Activated CD4-positive, alpha-beta memory T cell treated with anti-CD3 and anti-CD28 coated beads for 36 hours (primary cell): ENCODE measurements at places on chromosomes 3 and 15. TPM values are rescaled to one million over a fixed set of nuclear protein-coding genes. Genes with fewer than 3 reads are reported as not detected.
A peak's percentile ranks its signal among the peaks of the same experiment; 100 is the strongest.

CHST14 gene
- 8.2 TPM for total RNA-seq

TAMM41 gene
- total RNA-seq, result 25.6 TPM

KBTBD8 gene
- 13.5 TPM for total RNA-seq

HACL1 gene
- total RNA-seq, result 29.9 TPM

TMEM212 gene
- total RNA-seq, result not detected

- H3K4me3 ChIP-seq, result peak overlapping the region; percentile 45
- H3K27ac ChIP-seq, result peak overlapping the region; percentile 69
- no peaks in the 10 kb centered on the region for H3K4me1 ChIP-seq
- no peaks in the 10 kb centered on the region for H3K36me3 ChIP-seq
Observed at GRCh38 chr3:196694941-196695848, 16.9 kb downstream of the CEP19 start.

DNA sequence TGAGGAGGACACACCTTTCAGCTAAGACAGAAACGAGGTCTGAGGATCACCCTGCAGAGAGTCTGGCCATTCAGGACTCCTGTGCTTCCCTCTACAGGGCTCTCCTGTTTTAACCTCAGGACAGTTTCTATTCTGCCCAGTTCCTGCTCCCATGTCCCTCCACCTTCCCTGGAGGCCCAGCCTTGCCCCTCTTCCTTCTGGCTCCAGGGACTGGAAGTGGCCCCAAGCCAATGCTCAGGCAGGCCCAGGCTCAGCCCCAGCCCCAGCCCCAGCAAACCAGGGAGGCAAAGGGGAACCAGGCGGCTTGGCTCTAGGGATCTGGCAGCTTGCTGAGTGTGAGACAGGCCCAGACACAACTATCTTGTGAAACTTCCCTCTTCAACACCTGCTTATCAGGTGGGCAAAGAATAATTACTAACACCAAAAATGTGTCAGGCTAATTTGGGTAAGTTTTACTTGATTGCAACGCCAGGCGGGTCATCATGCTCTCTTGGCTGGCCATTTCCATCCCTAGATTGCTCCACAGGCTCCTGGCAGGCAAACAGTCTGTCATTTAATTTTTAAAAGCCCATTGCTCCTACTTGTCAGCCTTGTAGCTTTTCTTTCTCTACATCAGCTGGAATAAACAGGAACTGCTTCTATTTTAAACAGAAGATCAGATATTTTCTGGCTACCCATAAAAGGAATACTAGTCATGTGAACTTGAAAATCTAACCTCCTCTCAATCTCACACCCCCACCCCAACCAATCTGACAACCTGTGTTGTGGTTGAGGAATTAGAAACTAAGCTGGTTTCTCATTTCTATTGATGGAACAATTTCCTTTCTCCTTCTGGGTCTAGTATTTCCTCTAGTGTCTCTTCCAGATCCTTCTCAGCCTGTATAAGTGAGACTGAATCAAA is 33.5 kb downstream of the UPK1B start:
- peaks cover 22% of the 10 kb centered on the region for H3K4me1 ChIP-seq
- peaks cover 20% of the 10 kb centered on the region for H3K36me3 ChIP-seq
- H3K27ac ChIP-seq, result no peak overlapping the region
- H3K4me3 ChIP-seq, result no peak overlapping the region
- H3K27me3 ChIP-seq, result no peaks in the 10 kb centered on the region
- DNase-seq, result no peak

DNA sequence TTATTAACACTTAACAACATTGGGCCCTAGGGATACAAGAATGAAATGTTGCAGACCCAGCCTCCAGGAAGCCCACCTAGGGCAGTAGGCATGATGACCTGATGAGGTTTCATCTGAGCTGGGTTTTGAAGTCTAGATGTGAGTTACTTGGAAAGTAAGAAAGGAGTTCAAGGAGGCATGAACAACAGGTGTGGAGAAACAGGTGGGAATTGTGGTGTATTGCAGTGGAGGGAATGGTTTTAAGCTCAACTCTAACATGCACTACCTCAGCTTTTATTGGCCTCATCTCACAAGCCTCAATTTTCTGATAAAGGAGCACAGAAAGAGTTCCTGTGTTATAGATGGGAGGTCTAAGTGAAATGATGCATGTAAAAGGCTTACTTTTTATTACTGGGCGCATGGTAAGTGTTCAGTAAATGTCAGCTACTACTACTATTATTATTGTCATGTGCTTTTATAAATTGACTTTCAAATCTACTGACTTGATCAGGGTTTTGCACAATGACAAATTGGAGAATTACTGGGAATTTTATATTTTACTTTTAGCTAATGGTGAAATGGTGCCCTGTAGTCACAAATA is 19.3 kb downstream of the SCAANT1 start:
- no peaks in the 10 kb centered on the region for H3K27me3 ChIP-seq
- peaks cover 42% of the 10 kb centered on the region for H3K4me1 ChIP-seq
- DNase-seq, result no peak
- no peak overlapping the region for H3K4me3 ChIP-seq
- H3K36me3 ChIP-seq, result peaks cover 3% of the 10 kb centered on the region

DNA sequence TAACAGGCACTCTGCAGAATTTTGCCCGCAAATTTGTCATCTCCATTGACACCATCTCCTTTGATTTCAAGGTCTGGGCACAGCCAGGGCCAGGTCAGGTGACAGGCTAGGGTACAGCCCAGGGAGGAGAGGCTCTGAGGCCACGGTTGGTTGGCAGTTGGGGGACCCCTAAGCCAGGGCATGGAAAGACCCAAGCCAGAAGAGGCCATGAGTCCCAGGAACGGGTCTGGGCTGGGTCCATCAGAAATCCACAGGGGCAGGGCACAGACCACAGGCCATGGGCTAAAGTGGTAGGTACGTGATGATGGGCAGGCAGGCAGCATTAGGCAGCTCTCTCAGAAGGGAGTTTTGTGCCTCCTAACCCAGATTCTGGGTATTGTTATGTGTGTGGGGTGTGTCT is 45.8 kb downstream of the SEMA3G start:
- H3K36me3 ChIP-seq, result peaks cover 10% of the 10 kb centered on the region
- no peaks in the 10 kb centered on the region for H3K4me1 ChIP-seq
- no peak overlapping the region for H3K27ac ChIP-seq
- no peak for DNase-seq
- H3K4me3 ChIP-seq, result no peak overlapping the region

DNA sequence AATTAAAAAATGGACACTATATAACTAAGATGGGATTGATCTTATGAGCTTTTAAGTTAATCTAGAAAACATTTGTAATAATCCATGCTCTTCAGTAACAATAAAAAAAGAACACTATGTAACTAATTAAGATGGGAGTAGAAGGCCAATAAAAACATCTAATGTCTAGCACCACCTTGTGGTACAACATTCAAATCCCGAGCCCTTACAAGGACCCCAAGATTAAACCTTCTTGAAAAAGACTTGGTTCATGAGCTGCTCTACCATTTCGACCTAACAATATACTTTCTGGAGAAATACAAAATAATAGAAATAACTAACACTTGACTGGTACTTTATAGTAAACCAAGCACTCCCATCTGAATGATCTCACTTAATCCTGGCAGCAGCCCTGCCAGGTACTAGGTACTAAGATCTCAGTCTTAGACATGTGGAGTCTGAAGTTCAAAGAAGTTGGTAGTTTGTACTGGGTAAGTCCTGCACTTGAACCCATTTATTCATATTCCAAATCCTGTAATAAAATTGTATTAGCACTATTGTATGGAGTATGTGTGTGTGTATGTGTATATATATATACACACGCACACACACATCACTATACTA is 21.8 kb downstream of the METTL6 start:
- peaks cover 4% of the 10 kb centered on the region for H3K36me3 ChIP-seq
- H3K27ac ChIP-seq, result no peak overlapping the region
- H3K27me3 ChIP-seq, result no peaks in the 10 kb centered on the region
- DNase-seq, result no peak

- no peak overlapping the region for H3K4me3 ChIP-seq
- H3K36me3 ChIP-seq, result no peaks in the 10 kb centered on the region
- no peaks in the 10 kb centered on the region for H3K27me3 ChIP-seq
Observed at GRCh38 chr3:49602877-49603411, 48.7 kb downstream of the BSN start.

DNA sequence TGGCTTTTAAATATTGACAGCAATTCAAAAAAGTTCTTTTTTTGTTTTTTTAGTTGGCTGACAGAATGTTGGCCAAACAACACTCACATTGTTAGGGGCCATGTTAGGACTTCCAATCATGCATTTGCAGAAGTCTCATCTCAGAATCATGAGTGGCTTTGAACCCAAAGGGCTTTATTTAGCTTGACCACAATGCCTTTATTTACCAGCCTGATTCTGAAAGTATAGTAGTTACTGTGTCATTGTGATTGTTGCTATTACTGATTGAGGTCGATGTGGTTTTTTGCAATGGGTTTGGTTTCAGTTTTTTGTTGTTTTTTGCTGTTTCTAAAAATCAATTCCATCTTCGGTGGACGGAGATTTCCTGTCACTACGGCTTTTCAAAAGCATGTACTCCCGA is 7.2 kb downstream of the GLDN start:
- DNase-seq, result no peak
- H3K27me3 ChIP-seq, result peaks cover 5% of the 10 kb centered on the region
- no peak overlapping the region for H3K4me3 ChIP-seq
- no peaks in the 10 kb centered on the region for H3K36me3 ChIP-seq
- no peaks in the 10 kb centered on the region for H3K4me1 ChIP-seq

DNA sequence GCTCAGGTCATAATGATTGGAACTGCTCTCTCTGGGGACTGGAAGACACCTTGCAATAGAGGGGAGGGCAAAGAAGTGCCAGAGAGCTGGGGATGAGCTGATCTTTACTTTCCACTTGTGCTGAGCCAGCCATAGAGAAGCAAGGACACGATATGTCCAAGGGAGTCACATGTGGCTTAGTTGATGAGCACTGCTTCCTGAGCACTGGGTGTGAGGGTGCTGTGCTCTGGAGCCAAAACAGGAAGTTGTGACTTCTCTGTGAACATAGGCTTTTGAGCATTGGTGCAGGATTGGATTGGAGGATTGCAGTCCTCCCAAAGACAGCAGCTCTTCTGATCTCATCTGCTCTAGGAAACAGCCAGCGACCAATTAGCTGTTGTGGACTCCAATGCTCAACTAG is 6.7 kb downstream of the PARP14 start:
- DNase-seq, result no peak
- H3K4me3 ChIP-seq, result no peak overlapping the region
- no peaks in the 10 kb centered on the region for H3K27me3 ChIP-seq
- H3K36me3 ChIP-seq, result peaks cover 25% of the 10 kb centered on the region
- no peak overlapping the region for H3K27ac ChIP-seq

GRCh38 chr3:155323063-155323666 is 29.7 kb upstream of the STRIT1 start:
- H3K4me3 ChIP-seq, result no peak overlapping the region
- H3K4me1 ChIP-seq, result no peaks in the 10 kb centered on the region
- peaks cover under 1% of the 10 kb centered on the region for H3K27me3 ChIP-seq
- H3K27ac ChIP-seq, result no peak overlapping the region
- H3K36me3 ChIP-seq, result no peaks in the 10 kb centered on the region

- peaks cover 55% of the 10 kb centered on the region for H3K27me3 ChIP-seq
- H3K36me3 ChIP-seq, result no peaks in the 10 kb centered on the region
- no peak within 1 kb of the TSS for H3K27ac ChIP-seq
- DNase-seq, result peak; percentile 61
- peaks cover 15% of the 10 kb centered on the region for H3K4me1 ChIP-seq
- H3K4me3 ChIP-seq, result peak within 1 kb of the TSS; percentile 71
Observed at GRCh38 chr15:91099995-91100813, at the start of gene SV2B. Gene SV2B (plus strand): TSS chr15:91100257. CDS start chr15:91226264, 126,007 bp downstream.

GRCh38 chr15:59434481-59434880 is 3.5 kb upstream of the FAM81A start:
- no peak for DNase-seq
- H3K27ac ChIP-seq, result no peak overlapping the region
- H3K27me3 ChIP-seq, result peaks cover 53% of the 10 kb centered on the region
- no peaks in the 10 kb centered on the region for H3K36me3 ChIP-seq

DNA sequence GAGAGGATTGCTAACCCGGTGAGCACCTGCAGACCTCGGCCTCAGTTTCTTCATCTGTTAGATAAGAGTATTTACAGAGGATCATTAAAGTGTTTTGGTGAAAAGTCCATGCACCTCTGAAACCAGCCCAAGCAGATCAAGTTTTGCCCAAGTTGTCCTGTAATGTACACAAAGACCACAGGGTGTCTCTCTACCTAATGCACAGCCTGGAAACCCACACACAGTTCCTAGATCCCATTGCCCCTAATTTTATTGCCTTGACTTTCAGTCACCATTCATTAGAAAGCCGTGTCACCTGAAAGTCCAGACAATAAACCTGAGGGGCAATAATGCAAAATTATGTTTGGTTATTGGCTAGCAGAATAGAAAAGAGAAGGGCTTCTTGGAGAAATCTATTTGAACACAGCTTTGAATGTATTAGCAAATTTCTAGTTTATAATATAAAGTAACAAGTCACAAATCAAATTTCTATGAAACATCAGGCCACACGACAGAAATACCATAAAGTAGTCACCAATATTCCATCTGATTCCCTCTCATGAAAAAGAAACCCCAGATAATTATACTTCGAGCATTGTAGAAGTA is 161.3 kb upstream of the SLC2A2 start:
- no peak overlapping the region for H3K4me3 ChIP-seq
- no peak for DNase-seq
- H3K27ac ChIP-seq, result no peak overlapping the region
- no peaks in the 10 kb centered on the region for H3K27me3 ChIP-seq
- peaks cover 9% of the 10 kb centered on the region for H3K36me3 ChIP-seq

DNA sequence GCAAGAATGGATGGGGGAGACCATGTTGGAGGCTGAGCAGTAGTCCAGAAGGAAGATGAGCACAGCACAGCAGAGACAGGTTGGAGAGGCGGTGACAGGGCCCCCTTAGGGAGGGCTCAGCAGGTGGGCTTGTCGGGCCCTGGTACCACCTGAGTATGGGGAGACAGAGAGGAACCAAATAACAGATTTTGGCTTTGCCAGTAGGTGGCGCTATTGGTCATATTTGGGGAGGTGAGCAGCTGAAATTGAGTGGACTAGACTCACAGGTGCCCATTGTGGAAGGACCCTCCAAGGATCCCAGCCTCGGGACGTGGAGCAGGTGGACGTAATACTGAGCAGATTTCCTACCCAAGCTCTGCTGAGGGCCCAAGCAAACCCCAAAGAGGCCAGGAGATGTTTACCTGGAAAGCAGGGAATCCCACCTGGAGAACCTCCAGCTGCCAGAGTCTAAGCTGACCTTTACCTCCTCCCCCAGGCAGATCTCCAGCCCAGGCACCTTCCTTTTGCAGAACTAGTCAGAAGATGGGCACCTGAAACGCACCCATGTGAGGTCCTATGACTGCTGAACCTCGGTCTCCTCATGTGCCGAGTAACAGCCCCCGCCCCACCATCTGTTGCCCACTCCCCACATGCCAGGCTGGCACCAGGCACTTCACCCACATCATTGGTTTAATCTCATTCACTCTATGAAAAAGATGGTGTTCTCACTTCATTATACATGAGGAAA is 24.6 kb upstream of the CORO2B start:
- DNase-seq, result peak; percentile 71
- no peaks in the 10 kb centered on the region for H3K36me3 ChIP-seq
- H3K27me3 ChIP-seq, result peaks cover 59% of the 10 kb centered on the region
- H3K4me1 ChIP-seq, result peaks cover 6% of the 10 kb centered on the region
